ENCODE measurements at places on chromosomes 3 and 15.

- no peaks in the 10 kb centered on the region for H3K27me3 ChIP-seq
- H3K4me3 ChIP-seq: no peak overlapping the region
- no peaks in the 10 kb centered on the region for H3K4me1 ChIP-seq
Observed at GRCh38 chr3:48617559-48617958, 4.0 kb downstream of the TMEM89 start.

- no peaks in the 10 kb centered on the region for H3K27me3 ChIP-seq
- peak overlapping the region; percentile 95 for H3K27ac ChIP-seq
- H3K4me1 ChIP-seq: peaks cover 85% of the 10 kb centered on the region
- H3K4me3 ChIP-seq: peak overlapping the region; percentile 47
- peaks cover 12% of the 10 kb centered on the region for H3K36me3 ChIP-seq
- DNase-seq: no peak
Observed at GRCh38 chr15:40098489-40099261, 10.0 kb downstream of the BMF start.

GRCh38 chr15:52379395-52380106 is 83.9 kb upstream of the MYO5C start:
- H3K27ac ChIP-seq: no peak overlapping the region
- H3K4me3 ChIP-seq: no peak overlapping the region
- peaks cover 42% of the 10 kb centered on the region for H3K36me3 ChIP-seq

- no peaks in the 10 kb centered on the region for H3K4me1 ChIP-seq
- DNase-seq: no peak
- H3K27ac ChIP-seq: no peak overlapping the region
- H3K36me3 ChIP-seq: peaks cover 51% of the 10 kb centered on the region
- H3K4me3 ChIP-seq: no peak overlapping the region
Observed at GRCh38 chr3:33394403-33395054, 45.7 kb downstream of the UBP1 start.

- H3K4me1 ChIP-seq: peaks cover 21% of the 10 kb centered on the region
- no peaks in the 10 kb centered on the region for H3K36me3 ChIP-seq
- no peak for DNase-seq
- no peak overlapping the region for H3K4me3 ChIP-seq
- H3K27ac ChIP-seq: no peak overlapping the region
- no peaks in the 10 kb centered on the region for H3K27me3 ChIP-seq
Observed at GRCh38 chr3:195563317-195563716, 20.2 kb upstream of the PPP1R2 start.

GRCh38 chr3:169545606-169546005 is 117.9 kb downstream of the MECOM start:
- no peak overlapping the region for H3K27ac ChIP-seq
- H3K36me3 ChIP-seq: no peaks in the 10 kb centered on the region
- H3K4me1 ChIP-seq: peaks cover 16% of the 10 kb centered on the region
- no peak overlapping the region for H3K4me3 ChIP-seq

All from mesothelial cell of epicardium (in vitro differentiated cells).